ENCODE measurements at places on chromosomes 7 and 10. TPM values are rescaled to one million over a fixed set of nuclear protein-coding genes. Genes with fewer than 3 reads are reported as not detected.

GRCh38 chr10:129531969-129532660, 65.1 kb downstream of the MGMT start:
- DNase-seq: peak; percentile 34

CLCN1 gene
- not detected for total RNA-seq

GRCh38 chr10:13712837-13713581, 126.2 kb downstream of the PRPF18 start:
- DNase-seq: peak; percentile 88

- no peak for DNase-seq
Measured at GRCh38 chr10:49207936-49208487, 19.8 kb upstream of the TMEM273 start.

DNA sequence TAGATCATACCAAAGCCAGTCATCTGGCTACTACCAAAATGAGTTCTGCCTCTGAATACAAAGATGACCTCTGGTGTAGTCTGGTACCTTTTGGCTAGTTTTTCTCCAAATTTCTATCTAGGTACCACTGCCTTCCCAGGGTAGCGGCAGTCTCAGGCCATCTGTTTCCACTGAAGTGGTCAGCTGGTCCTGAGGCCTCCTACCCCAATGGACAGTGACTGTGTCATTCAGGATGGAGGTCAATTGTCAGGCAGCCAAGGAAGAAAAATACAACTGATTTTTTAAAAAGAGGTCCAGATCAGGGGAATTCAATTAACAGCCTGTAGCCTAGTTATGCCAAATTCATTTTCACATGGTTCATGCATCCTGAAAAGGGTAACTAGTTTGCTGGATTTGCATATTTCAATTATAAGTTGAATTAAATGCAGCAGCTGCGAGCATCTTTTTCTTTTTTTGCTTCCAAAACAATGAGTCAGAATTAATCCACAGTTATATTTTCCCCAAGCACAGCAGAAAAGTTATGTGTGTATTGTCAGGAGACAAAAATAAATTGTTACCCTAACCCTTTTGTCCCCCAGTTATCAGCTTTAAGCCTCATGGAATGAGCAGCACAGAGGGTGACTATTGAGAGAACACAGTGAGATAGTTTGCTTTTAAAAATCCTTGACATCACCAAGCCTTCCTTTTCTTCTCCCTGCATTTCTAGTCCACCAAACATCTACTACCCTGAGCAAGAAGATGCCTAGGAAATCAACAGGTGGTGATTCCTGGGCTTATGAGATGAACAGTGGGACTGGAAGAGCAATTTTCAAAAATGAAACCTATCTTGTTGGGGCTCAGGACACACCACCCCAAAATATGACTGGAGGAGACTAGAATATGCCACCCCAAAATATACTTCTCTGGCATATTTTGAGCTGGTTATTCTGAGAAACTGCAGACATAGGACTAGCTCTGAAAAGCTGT, 27.7 kb downstream of the BCCIP start:
- no peak for DNase-seq

NANOS1 gene
- 16.0 TPM for total RNA-seq

IFIT2 gene
- 4.2 TPM for total RNA-seq

RELN gene
- 0.62 TPM for total RNA-seq

DNA sequence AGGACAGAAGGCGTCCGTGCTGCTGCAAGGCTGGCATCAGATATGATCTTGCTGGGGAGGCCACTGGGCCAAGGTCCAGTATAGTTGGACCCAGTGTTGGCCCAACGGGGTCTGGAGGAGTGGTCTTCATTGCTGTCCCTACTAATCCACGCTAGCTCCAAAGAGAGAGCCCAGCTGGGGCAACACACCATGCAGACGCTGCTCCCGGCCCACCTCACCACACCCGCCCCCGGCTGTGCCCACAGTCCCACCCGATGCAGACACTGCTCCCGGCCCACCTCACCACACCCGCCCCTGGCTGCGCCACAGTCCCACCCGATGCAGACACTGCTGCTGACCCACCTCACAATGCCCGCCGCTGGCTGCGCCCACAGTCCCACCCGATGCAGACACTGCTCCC, 121.5 kb downstream of the VIPR2 start:
- no peak for DNase-seq

DNA sequence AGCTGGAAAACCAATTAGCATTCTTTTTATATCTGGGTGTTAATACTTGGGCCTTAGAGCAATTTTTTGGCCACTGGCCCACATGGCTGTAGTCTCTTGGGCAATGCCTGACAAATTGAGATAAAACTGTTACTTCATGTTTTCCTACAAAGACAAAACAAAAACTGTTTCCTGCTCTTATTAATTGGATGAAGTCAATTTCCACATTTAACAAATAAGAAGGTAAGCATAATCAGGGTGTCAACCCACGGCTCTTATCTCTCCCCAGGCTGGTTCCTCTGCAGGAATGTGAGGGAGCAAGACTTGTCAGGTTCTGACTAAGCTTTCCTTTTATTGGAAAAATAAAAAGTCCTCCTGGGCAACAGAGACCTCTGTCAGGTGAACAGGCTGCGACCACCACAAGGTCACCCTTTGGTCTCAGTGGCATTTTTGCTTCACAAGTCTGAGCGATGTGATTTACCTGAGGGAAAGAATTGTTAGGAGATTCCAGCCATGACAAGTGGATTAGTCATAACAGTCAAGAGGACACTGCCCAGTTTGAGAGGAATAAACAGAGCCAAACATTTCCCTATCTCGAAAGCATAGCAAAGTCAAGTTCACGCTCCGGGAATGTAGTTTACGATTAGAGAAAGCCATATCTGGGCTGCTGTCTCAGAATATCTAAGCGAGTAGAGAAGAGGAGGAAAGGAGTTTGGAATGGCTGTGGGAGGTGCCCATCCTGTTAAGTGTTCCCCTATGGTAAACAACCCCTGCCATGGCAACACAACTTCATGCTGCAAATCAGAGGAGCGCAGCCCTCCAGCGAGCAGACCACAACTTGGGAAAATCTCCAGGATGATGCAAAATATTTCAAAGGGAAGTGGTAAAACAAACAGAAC, 144.4 kb downstream of the TES start:
- DNase-seq: peak; percentile 69
